ENCODE measurements at places on chromosomes 3 and 15.

- no peak for DNase-seq
Observed at GRCh38 chr15:99556578-99556977, 9.2 kb upstream of the MEF2A start.

DNA sequence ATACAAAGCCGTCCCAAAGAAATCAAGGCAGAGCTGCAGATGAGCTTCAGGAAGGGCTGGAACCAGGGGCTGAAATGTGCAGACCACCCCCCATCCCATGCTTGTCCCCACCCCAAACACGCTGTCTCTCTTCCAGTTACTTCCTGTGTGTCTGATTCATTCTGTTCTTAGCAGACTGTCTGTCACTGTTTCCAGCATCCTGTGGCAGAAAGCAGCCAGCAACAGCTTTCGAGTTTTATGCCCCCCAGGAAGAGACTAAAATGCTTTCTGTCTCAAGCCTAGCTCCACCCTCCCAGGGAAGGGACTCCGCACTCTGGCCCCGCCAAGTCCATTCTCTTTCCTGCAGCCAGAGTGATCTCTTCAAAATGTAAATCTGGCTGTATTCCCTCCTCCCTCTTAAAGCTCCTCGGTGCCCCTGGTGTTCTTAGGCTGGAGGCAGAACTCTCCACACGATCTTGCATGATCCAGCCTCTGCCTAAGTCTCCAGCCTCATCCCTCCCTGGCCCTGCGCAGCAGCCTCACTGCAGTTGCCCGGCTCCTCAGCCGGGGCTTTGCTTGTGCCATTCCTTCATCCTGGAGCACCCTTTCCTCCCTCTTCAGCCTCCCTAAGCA lies 41.5 kb downstream of the HRH1 start:
- DNase-seq: peak; percentile 32

DNA sequence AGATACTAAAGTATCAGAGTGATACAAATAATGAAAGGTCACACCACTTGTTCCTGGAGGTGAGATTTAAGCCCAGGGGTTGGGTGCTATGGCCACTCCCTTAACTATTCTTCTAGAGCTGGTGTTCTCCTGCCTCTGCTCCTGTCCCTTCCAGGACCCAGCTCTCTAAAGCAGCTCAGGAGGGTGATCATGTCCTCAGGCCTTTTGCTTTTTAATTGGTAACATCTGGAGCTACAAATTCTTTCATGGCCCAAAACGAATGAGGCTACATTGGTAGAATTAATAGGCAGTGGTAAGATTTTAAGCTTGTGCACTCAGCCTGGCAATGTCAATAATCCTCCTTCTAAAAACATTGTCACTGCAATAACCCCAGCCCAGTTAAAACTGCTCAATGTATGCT lies 38.2 kb upstream of the CNOT10 start:
- DNase-seq: no peak

- DNase-seq: no peak
Observed at GRCh38 chr3:56835650-56836227, 34.0 kb upstream of the ARHGEF3 start.

DNA sequence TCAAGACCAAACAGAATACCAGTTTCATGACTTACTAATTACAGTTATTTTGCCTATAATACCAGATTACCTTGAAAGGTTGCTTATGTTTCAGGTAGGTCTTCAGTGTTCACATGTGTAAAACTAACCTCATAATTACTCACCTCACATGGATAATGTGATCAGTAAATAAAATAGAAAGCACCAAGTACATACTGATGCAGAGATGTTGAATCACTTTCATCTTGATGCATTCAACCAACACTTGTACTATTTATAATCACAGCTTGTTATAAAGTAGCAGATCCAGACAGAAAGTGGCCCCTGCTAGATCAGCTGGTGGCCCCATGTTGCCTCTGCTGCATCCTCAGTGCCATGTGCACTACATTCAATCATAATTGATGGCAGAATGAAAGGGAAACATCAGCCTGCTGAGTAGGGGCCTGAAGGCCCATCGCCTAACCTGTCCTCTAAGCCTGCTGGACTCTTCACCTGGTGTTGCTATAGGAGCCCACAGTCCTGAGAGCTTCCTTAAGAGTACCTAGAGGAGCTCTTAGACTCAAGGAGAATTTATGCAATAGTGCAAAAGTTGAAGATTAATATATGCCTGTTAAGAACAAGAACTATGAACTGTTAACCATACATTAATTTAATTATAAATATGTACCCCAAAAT lies 154.3 kb downstream of the PLCL2 start:
- DNase-seq: no peak

DNA sequence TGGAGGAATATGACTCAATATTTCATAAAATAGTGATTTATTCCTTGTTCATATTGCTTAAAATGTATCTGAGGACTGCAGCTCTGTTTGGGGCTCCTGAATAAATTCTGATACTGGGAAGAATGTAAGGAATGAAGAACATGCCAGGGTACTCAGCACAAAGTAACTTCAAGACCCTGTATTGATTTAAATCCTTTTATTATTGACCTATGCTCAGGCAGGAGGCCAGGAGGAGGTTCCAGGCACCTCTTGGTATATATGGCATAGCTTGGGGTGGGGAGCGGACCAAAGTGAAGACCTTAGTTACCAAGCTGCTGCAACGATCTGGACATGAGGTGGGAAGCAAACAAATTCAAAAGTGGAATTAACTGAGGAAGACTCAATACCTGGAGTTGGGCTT lies 142.8 kb upstream of the PEX5L start:
- DNase-seq: no peak

DNA sequence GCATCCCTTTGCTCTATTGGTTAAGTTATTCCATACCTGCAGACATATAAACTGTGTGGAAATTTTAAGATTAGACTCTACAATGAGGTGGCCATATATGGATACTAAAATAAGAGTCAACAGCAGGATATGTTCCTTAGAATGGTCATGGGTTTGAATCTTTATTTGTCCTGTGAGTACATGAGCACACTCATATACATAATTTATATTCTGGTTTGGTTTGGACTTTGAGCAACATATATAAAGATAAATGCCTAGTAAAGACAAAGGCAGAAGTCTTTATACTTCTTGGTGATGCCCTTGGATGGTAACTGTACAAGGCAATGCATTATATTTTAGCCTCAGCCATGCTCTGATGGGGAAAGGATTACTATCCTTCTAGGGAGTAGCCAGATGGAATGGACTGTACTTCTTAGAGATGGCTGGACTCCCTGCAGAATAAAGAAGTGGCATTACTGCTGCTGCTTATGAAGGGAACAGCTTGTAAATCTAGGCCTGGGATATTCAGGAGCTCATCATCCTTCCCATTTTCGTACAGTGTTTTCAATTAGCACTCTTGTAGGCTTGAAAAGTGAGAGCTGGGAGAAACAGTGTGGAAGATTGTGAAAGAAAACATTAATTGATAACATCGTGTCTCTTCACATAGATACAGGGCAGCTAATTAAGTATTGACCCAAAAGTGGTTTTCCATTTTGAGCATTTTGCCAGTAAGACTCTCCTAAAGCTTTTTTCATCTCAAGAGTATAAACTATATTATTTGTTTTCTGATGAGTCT lies 60.4 kb downstream of the HMG20A start:
- DNase-seq: no peak

DNA sequence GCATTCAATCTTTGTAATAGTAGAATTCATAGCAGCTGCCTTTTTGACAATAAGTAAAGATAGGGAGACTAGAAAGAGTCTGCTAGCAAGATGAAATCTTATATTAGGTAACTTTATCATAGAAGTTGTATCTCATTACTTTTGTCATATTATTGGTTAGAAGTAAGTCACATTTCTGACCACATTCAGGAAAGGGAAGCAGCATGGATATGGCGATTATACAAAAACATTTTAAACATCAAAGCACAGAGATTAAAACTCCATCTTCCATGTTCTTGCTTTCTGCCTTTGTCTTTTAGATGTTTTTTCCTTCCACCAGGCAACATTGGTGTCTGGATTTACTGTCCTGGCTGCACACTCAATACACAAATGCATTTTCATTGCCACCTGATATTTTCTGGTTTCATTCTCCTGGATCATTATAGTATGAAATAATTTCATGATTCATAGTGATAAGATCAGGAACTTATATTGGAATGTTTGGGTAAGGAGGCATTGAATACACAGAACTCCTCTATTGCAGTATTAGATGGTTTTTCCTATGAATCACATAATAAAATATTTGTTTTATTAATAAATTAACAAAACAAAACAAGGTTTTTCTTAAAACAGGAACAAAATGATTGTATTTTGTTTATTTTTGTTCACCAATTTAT lies 1460.3 kb upstream of the CADM2 start:
- no peak for DNase-seq

DNA sequence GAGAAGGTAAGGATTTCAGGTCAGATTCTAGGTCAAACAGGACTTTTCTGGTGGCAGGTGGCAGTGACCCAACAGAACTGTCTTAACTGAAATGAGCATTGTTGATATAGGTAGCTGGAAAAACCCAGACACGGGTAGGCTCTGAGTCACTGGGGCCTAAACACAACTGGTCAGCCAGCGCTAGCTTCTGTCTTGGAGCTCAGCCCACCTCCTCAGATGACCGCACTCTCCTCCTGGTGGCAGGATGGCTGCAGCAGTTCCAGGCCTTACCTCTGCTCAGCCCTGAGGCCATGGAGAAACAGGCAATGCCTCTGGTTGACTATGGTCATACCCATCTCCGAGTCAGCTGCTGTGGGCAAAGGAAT lies 61.1 kb upstream of the GATA2 start:
- DNase-seq: no peak

DNA sequence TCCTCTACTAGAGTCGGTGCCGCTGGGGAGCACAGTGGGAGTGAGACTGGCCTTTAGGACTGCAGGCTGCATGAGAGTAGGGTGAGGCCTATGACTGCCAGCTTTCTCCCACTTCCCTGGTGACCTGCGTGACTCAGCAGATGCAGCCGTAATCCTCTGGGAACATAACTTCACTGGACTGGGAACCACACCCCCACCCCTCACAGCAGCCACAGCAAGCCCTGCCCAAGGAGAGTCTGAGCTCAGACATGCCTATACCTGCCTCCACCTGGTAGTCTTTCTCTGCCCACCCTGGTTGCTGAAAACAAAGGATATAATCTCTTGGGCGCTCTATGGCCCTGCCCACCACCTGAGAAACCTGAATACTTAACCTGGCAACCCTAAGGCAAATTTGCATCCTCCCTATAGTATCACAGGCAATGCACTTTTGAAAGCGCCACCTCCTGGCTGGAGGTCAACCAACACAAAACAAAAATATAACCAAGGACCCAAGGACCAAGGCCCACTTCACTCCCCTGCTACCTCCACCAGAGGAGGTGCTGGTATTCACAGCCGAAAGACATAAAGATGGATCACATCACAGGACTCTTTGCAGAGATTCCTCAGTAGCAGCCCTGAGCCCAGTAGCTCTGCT lies 308.9 kb downstream of the CTNNB1 start:
- DNase-seq: no peak

- no peak for DNase-seq
Observed at GRCh38 chr15:88018869-88019641, 237.5 kb downstream of the NTRK3 start.

- DNase-seq: no peak
Observed at GRCh38 chr3:159635047-159635641, 353.5 kb upstream of the IL12A start.

DNA sequence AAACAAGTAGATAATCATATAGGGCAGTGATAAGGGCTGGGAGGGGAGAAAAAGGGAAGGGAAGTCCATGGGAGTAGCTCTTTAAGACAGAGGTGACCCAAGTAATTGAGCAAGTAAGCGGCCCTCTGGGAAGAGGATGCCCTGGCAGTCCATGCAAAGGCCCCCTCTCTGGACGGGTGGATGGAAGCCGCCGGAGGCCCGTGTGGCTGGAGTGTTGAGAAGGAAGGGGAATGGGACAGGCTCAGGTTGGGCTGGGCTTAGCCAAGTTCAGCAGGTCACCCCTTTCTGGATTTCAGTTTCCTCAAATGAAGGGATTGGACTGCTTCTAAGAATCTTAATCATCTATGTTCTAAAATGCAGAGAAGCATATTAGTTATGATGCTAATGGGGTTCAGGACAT lies 32.4 kb upstream of the TRPM1 start:
- DNase-seq: no peak

DNA sequence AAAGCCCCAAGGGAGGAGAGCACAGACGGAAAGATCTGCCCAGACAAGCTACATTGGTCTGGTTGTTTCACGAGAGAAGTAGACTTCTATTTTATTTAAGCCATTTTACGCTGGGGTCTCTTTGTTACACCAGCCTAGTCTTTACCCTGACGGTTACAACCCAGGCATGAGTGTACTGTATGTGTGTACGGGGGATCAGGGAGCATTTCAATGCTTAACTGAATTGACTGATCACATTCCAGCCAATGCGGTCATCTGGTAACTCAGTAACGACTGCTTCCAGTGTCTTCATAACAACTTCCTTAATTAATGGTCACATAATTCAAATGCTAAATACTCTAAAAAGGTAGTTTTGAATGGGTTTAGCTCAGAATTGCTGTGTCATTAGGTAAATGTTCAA lies 288.6 kb downstream of the FOXP1 start:
- DNase-seq: no peak

DNA sequence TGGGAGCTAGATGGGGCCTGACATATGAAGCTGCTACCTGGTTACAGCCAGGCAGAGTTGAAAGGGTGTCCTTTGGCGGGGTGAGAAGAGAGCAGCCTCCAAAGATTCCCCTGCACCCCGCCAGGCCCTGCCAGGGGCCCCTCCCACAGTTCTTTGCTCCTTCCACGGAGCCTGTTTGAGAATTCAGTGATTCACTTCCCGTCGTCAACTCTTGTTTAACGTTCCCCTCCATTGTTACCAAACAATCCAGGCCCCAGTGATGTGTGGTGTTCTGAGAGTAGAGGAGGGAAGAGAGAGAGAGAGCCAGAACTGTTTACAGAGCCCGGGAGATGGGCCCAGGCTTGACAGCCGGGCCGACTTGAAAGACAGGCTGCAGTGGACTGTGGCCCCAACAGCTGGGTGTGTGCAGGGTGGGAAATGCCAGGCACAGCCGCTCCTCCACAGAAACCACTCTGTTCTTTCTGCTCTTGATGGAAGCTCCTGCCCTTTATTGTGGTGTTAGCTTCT lies 81.5 kb downstream of the SMAD3 start:
- peak; percentile 28 for DNase-seq

- DNase-seq: no peak
Observed at GRCh38 chr3:182886497-182886896, 93.2 kb downstream of the ATP11B start.

GRCh38 chr3:20516311-20516710 lies 330.3 kb upstream of the SGO1 start:
- DNase-seq: no peak

DNA sequence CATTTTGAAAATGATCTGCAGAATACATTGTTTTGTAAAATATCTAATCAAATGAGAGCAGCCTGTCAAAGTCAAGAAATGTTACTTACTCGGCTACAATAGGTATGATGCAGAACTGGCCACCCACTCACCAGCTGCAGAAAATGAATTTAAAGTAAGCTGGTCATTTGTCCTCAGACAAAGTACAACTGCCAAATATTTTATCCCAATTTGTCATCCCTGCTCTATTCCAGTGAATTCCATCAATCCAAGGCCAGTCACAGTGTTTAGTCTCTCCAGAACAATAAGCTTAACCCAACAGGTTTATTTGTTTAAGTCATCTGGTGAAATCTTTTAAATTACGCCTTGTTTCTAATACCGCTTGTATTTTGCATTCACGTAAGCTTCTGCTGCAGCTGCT lies 46.6 kb upstream of the TCF12 start:
- no peak for DNase-seq
